ENCODE measurements at places on chromosomes 1 and 21.

DNA sequence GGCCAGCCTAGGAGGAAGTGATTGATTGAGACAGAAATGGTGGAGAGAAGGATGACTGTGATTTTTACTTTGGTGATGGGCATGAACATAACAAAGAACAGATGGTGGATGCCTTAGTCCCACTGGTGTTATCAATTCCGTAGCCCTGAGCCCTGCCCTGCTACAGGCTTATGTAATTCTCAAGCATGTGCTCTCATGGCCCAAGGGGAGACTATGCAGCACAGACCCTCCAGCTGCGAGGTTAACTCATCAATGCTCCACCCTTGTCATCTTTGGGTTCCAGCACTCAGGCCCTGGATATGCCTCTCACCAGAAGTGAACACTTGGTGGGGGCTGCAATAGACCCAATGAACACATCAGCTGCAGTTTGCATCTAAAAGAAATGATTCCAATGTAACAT is 62.7 kb upstream of the LRRC8D start:
- no peak for DNase-seq

DNA sequence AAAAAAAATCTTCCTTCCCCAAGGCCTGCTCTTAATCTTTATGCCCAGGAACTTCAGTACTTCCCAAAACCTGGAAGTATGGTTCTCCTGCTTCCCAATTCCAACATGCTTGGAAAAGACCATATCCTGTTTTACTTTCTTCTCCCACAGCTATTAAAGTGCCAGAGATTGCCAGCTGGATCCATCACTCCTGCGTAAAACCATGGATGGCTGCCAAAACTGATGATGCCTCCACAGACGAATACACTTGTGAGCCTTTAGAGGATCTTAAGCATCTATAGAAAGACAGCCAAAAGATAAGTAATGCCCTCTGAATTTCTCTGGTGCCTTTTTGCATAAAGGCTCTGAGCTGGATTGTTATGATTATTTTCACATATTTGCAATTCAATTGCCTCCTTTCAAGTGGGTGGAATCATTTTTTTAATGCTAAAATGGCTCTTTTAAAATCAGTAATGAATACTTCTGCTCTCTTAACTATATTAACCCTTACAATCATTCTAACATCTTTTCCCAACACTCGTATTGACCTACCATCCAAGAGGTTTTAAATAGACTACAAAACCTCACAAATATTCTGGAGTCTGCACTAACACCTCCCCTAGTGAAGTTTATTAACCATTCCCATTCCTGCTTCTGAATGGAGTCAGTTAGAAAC is 1807.8 kb downstream of the BRINP3 start:
- no peak for DNase-seq

GRCh38 chr1:67124455-67124854 is 10.3 kb downstream of the C1orf141 start:
- no peak for DNase-seq

DNA sequence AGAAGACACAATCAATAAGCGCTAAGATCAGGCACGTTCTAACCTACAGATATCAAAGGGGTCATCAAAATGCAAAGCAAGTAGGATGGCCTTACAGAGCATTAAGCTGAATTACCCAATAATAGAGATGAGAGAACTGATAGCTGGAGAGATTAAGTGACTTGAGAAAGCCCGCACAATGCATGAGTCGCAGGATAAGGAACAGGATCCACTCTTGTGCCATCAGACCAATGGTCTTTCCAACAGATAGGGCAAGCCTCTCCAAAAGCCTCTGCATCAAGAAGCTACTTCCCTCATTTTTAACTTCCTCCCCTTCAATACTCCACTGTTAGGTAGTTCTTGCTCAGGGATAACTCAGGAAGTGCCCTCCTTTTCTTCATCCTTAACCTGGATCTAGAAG is 2.6 kb downstream of the CHML start:
- DNase-seq = no peak

- DNase-seq = no peak
Measured at GRCh38 chr1:62367005-62367557, 47.8 kb upstream of the KANK4 start.

- no peak for DNase-seq
Measured at GRCh38 chr1:228158151-228159007, 7.2 kb upstream of the IBA57 start.

DNA sequence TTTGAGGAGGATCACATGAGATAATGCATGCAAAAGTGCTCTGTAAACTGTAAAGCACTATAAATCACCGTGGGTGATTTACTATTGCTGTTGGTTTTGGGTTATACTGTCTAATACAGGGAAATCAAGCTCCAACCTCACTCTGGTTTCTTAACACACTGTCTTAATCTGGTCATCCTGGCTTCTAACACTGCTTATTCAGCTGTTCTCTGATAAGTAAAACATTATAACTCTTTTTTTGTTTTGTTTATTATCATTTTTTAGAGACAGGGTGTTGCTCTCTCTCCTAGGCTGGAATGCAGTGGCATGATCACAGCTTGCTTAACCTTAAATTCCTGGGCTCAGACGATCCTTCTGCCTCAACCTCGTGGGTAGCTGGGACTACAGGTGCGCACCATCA is 21.9 kb upstream of the LSM10 start:
- no peak for DNase-seq

- no peak for DNase-seq
Measured at GRCh38 chr21:17613242-17613676, 558 bp upstream of the BTG3 start.
